Lower lobe of right lung (tissue), 2 donors: ENCODE measurements at places on chromosomes 12 and 14. TPM values are rescaled to one million over a fixed set of nuclear protein-coding genes. Genes with fewer than 3 reads are reported as not detected.
A peak's percentile ranks its signal among the peaks of the same experiment; 100 is the strongest.

Gene KCNK10
- not detected for total RNA-seq

Gene TFCP2
- total RNA-seq, result 30.2 TPM

Gene SLCO1B1
- not detected for total RNA-seq

Gene IL31
- total RNA-seq, result not detected

Gene GPRC5D
- not detected for total RNA-seq

Gene POLE2
- 1.2 TPM for total RNA-seq

Gene TAC3
- total RNA-seq, result not detected

Gene SELPLG
- 59.9 TPM for total RNA-seq

GRCh38 chr12:19246933-19247332 lies 117.4 kb downstream of the PLEKHA5 start:
- DNase-seq, result no peak

- no peak for DNase-seq
Observed at GRCh38 chr14:76589246-76589645, 172.0 kb upstream of the VASH1 start.

GRCh38 chr12:4392223-4392742 lies 12.8 kb upstream of the FGF23 start:
- no peak for DNase-seq

DNA sequence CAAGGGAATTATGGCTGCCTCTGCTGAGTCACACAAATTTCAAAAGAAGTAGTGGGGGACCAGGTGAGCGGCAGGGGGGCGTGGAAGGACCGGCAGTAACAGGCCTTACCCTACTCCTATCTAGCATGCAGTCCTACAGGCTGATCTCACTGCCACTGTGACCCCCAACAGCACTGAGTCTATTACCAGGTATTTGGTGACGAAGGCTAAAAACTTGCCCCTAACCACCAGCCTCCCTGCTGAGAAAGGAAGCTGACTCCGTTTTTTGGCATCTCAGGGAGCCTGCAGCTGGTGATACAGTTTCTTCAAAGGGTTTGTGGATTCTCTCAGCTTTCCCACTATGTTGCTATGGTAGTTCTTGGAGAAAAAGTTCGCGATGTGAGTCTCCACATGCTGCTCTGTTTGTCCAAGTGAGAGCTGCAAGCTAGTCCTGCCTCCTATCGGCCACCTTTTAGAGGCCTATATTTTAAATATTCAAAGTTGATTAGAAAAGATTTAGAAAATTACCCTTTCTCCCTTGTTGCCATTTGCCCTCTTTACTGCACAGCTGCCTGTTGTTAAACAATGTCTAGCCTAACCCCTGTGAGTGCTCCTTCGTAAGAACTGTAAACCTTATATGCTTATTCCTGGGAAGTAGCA lies 57.1 kb upstream of the SLCO1B1 start:
- no peak for DNase-seq

- no peak for DNase-seq
Observed at GRCh38 chr14:33940561-33941011, 10.3 kb downstream of the EGLN3 start.

- DNase-seq, result no peak
Observed at GRCh38 chr12:40988355-40988754, 199.8 kb upstream of the PDZRN4 start.

DNA sequence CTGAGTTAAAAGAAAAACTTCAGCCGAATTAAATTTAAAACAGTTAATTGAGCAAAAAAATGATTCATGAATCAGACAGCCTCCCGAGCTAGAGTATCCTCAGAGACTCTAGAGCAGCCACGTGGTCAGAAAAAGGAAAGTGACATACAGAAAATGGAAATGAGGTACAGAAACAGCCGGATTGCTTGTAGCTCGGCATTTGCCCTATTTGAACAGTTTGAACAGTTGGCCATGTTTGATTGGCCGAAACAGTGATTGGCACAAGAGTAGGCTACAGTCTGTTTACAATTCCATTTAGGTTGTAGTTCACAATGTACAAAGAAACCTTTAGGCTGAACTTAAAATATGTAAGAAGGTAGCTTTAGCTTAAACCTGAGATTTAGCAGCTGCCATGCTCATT lies 12.9 kb upstream of the OXA1L start:
- no peak for DNase-seq

DNA sequence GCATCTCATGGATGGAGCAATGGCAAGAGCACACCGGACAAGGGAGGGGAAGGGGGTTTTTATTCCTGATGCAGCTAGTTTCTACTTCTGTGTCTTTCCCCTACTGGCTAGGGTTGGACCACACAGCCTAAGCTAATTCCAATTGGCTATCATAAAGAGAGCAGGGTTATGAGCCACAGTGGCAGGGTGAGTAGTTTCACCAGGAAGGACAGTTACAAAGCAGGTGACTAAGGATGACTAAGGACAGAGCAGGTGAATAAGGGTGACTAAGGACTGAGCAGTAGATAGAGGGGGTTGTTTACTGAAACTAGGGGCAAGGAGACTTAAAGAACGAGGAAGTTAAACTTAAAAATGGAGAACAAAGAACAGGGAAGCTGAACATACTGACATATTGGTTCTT lies 321.4 kb upstream of the SEL1L start:
- DNase-seq, result no peak

DNA sequence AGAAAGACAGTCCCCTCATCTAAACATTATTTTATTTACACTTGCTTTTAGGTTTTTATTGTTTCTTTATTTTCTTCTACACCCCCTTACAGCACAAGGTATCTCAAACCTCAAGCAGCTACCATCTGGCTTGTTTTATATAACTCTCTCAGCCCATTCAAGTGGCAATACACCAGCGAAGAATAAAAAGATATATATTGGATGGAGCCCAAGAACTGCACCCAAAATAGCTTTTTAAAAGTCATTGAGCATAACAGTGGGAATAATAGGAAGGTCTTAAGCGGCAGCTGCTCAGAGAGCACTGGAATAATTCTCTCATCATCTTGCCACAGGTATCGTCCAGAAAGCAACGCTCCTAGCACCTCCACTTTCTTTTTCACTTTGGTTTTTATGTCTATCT lies 322.5 kb downstream of the SYT1 start:
- DNase-seq, result no peak

DNA sequence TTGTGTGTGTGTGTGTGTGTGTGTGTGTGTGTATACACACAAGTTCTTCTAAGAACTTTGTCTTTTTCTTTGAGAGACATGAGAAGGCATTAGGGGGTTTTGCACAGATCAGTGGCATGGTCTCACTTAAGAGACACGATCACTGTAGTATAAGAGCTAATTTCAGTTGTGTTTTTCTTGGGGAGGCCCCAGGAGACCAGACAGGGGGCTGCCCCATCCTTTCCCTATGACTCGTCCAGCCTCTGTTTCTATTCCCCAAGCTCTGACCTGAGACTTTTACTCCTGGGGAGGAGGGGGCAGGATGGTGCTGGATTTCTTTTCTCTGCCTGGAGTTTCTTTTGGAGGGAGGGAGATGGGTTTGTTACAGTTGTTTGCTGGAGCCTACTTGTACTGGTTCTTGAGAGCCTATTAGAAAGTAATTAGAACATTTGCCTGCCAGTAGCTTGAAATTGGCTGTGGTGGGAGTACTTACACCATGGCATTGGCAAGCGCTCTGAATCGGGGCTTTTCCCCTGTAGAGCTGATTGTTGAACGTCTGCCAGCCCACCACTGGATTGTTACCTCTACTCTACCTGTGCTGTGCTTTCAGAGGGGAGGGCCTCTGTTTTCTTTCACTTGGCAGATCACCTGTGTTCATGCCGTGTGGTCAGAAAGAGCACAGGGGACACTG lies 109.5 kb downstream of the TSPAN9 start:
- DNase-seq, result no peak

DNA sequence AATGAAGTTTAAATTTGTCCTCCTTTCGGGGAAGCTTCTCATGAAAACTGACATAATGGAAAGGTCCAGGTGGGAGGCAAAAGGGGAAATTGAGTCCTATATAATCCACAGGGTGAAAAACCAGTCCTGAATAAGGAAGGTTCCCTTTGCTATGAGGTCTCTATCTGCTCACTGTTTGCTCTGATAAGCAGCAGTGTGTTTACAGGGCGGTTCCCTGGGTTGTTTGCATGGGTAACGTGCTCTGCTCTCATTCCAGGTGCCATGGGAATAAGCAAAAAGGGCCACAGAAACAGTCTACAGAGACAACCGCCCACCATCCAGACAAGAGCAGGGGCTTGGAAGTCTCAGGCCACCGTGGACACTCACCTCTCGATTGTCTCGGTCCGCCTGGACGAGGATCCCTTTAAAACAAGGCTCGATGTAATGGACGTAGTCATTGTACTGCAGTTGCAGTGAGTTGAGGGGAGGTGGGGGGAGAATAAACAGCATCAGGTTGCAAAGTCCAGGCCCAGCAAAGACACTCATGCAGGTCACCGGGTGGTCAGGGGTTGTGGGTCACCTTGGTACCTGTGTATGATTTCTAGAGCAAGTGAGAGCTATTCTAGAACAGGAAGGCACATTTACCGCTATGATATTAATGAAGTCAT lies 32.7 kb downstream of the CACNA2D4 start:
- DNase-seq, result no peak

- DNase-seq, result no peak
Observed at GRCh38 chr12:63882844-63883243, 38.3 kb downstream of the SRGAP1 start.

GRCh38 chr14:63981569-63981968 lies 128.8 kb downstream of the SYNE2 start:
- no peak for DNase-seq

DNA sequence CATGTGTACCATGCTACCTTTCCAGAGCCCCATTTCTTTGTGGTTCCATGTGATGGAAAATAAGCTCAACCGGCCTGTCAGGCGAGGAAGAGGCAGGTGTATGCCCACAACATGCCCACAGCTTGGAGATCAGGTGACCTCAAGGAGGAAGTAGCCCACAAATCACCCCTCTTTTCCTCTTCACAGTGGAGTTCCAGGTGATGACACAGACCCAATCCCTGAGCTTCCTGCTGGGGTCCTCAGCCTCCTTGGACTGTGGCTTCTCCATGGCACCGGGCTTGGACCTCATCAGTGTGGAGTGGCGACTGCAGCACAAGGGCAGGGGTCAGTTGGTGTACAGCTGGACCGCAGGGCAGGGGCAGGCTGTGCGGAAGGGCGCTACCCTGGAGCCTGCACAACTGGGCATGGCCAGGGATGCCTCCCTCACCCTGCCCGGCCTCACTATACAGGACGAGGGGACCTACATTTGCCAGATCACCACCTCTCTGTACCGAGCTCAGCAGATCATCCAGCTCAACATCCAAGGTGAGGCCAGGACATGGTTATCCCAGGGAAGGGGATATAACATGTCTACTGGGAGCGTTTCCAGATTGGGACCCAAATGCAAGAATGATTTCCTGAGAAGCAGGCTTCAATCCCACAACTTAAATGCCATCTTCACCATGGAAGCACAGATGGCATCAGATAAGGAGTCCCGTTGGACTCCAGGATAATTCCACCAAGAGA lies 5.5 kb downstream of the TAPBPL start:
- no peak for DNase-seq

DNA sequence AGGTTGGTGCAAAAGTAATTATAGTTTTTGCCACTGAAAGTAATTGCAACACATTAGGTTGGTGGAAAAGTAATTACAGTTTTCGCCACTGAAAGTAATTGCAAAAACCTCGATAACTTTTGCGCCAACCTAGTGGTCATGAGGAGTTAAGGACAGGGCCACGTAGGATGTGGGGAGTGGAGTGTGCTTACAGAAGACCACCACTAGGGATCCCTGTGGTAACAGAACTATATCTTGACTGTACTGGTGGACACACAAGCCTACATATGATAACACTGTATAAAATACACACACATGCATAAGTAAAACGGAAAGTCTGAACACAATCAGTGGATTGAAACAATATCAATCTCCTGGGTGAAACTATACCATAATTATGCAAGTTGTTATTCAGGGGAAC lies 187.4 kb upstream of the ABCD2 start:
- DNase-seq, result no peak

GRCh38 chr12:69459477-69459876 lies 10.7 kb upstream of the FRS2 start:
- no peak for DNase-seq

DNA sequence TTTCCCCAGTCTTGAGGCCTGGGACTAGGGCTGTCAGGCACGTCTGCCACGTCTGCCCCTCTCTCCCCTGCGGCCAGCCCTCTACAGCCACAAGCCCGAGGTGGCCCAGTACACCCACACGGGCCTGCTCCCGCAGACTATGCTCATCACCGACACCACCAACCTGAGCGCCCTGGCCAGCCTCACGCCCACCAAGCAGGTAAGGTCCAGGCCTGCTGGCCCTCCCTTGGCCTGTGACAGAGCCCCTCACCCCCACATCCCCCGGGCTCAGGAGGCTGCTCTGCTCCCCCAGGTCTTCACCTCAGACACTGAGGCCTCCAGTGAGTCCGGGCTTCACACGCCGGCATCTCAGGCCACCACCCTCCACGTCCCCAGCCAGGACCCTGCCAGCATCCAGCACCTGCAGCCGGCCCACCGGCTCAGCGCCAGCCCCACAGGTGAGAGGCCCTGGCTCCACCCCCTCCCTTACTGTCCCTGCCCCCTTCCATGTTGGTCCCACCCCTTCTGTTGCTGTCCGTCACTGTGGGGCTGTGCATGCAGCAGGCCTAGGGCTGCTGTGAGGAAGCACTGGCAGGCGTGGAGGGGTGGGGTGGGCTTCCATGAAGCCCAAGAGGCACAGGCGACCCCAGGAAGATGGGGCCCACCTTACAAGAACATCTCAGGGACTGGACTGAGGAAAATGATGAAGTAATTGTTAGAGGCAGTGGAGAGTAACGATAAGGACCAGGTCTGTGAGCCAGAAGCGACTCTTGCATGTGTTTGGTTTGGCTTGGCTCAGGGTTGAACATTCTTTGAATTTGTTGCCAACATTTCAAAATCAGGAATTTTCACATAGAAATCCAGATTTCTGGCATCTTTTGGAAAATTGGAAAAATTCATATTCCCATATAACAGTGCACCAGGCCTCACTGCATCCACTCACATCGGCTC lies 16.8 kb downstream of the C12orf43 start:
- peak; percentile 40 for DNase-seq

- no peak for DNase-seq
Observed at GRCh38 chr14:59275668-59276067, 87.2 kb downstream of the DAAM1 start.

DNA sequence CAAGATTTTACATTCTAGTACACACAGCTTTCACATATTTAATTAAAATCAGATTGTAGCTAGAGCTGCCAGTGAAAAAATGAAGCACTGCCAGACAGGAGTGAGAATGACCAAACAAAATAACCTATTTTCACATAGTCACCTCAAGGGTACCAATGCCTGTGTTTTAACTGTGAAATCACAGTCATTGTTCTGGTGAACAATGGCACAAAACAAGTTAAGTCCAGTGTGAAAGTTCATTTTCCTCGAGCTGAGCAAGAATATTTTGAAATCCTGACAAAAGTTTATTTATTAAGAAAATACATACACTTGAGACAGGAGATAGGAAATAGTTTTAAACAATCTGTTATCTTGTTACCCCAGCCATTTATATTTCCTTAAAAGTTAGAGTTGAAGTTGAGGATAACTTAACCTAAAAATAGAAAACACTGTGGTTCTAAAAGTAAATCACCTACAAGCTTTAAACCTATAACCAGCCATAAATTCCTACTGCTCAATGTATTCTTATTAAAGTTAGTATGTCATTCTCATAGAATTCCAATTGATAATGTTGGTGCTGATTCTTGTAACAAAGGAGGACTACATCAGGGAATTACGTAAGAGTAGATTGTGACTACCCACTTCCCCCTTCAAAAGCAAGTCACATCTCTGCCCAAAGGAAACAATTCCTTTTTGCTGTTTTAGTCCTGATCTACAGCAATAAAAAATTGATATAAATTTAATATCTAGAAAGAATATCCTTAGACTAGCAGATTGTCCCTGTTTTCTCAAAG lies 15.9 kb downstream of the DENND5B start:
- no peak for DNase-seq

- no peak for DNase-seq
Observed at GRCh38 chr12:103829092-103829491, 11.9 kb downstream of the NT5DC3 start.
